ENCODE measurements at places on chromosomes 4 and X. TPM values are rescaled to one million over a fixed set of nuclear protein-coding genes. Genes with fewer than 3 reads are reported as not detected.
A peak's percentile ranks its signal among the peaks of the same experiment; 100 is the strongest.

GRCh38 chrX:138692591-138692990 is 18.9 kb downstream of the FGF13 start:
- DNase-seq: no peak

DNA sequence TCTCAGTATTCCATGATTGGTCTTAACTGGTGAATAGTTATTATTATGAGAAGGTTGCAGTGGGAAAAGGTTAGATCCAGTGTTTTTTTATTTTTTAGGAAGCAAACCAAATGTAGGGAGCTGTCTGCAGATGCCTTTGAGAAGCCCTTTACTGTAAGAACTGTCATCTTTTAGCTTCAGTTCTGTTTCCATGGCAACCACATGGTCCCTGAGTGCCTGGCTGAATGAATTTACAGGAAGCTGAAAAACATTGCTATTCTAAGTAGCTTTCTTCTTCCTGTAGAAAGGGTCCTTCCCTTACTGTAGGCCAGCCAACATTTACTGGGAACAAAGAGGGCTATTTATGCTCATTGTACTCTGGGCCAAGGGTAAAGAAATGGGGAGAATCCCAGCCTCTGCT is 103.3 kb downstream of the DCLK2 start:
- no peak for DNase-seq

DNA sequence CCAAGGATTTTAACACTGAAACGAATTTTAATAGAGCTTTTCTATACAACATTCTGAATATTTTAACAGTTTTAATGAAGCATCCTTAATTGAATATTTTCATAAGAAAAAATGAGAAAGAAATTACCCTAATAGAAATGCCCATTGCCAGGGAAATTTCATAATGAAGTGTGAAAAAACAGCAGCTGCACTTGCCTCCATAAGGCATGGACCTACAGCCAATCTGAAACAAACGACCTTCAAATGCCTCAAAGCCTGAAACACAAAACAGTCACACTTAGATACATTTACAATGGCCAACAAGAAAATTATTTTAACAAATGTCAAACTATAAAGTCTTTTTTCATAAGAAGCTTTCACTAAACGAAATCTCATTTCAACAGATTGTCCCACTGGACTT is 74.4 kb downstream of the SLC9B1 start:
- DNase-seq: no peak

The LRCH2 gene
- total RNA-seq: 5.1 TPM

The ZCCHC13 gene
- total RNA-seq: not detected

GRCh38 chr4:39394706-39395105 is 12.0 kb upstream of the KLB start:
- no peak for DNase-seq

The SLC34A2 gene
- 3.3 TPM for total RNA-seq

The TMEM47 gene
- total RNA-seq: 5.3 TPM

The LRAT gene
- 1.1 TPM for total RNA-seq

The GAGE12E gene
- not detected for total RNA-seq

- no peak for DNase-seq
These were observed 13.0 kb downstream of the KLF3 start for GRCh38 chr4:38676986-38677385.

The CTAG2 gene
- not detected for total RNA-seq

The FOXP3 gene
- total RNA-seq: 0.71 TPM

DNA sequence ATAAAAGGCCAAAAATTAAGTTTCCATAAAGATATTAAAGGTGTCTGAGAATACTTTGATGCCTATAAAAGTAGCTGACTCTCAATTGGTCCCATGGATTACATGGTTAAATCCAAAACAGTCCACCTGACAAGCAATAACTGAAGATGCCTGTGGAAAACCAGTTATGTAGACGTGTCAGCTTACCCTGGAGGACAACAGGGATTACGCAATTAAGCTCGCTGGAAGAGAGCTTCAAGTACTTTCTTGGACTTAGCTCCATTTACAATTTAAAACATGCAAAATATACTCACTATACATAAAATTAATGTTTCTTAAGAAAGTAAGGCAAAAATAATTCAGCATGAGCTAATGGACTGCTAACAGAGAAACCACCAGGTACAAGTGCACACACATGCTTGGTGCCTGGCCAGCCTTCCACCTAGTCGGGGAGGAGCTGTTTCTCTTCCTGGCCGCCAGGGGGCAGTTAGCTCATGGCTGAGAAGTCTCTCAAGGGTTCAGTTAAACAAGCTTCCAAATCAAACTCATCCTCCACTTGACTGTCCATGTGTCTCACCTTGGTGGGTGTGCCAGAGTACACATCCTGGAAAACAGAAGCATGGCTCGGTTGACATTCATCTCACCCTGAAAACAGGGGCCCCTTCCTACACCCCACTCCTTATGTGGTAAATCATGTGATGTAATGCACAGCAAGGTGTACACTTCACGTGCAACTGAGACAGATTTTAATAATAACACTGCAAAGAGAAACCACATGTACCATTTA is 9.2 kb upstream of the FAM53A start:
- DNase-seq: no peak

GRCh38 chr4:184329235-184329634 is 111.6 kb upstream of the ENPP6 start:
- DNase-seq: no peak

GRCh38 chrX:50618788-50619558 is 148.3 kb upstream of the DGKK start:
- DNase-seq: no peak

DNA sequence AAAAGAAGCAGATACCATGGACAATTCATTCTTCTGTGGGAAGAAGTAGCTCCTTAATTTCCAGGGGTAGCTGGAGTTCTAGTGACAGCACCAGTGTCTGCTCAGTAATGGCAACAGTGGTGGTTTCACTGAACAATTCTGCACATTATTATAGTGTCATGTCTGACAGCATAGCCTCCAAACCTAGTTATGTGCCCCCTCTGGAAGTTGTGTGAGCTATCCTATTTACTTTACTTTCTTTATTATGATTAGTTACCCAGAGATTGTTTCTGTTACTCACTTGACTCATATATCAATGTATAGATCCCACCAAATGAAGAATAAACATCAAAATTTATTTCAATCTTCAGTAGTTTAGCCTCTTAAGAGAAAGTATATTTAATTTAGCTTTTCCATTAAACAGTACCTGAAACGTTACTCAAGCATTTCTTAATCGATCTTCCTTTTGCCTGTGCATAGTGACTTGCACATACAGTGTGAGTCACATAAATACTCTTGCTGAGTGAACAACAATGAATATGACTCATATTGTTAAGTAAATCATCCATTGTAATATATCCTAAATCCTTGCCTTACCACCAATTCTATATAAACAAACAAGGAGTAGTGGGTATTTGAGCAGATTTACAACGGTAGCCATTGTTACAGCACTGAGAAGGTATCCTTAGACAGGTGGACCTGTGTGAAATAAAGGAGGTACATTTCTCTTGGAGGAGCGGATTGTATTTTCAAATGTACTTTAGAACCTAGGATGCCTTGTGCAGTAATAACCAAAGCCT is 534.7 kb downstream of the ANKRD50 start:
- peak; percentile 43 for DNase-seq

The GABRE gene
- 0.21 TPM for total RNA-seq

The ZNF157 gene
- 0.63 TPM for total RNA-seq

The CFI gene
- 4.2 TPM for total RNA-seq

GRCh38 chrX:57285001-57285400 is 1.5 kb upstream of the FAAH2 start:
- DNase-seq: no peak

DNA sequence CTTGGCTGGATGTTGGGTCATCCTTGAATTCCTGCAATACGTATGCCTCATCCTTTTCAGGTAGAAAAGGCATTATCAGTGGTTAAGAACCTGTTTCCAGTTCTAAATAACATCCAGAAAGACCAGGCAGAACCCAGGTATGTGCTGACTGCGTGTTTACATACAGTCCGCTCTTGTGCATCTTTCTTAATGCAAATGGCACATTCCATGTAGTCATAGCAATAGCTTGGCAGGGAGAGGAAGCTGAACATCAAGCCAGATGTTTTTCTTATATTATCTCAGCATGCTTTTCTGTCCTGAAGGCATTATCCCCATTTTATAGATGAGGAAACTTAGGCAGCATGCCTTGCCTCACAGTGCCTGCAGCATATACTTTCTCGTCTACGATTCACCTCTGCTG is 2.1 kb downstream of the DCLK2 start:
- no peak for DNase-seq

DNA sequence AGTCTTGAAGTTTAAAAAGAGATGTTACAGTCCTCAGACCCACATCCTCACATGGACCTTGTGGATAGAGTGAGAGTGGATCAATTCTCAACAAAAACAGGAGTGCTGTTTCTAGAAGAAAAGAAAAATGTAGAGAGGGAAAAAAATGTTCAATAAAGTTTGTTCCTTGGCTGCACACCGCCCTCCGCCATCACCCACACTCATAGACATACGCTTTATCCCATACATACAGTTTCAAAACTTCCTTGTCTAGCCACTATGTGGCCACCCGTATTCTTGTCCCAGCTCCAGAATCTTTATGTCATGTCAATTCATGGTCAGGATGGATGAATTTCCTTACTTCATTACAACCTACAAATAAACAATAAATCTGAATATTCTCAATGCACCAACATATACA is 23.5 kb upstream of the ELF2 start:
- DNase-seq: no peak

DNA sequence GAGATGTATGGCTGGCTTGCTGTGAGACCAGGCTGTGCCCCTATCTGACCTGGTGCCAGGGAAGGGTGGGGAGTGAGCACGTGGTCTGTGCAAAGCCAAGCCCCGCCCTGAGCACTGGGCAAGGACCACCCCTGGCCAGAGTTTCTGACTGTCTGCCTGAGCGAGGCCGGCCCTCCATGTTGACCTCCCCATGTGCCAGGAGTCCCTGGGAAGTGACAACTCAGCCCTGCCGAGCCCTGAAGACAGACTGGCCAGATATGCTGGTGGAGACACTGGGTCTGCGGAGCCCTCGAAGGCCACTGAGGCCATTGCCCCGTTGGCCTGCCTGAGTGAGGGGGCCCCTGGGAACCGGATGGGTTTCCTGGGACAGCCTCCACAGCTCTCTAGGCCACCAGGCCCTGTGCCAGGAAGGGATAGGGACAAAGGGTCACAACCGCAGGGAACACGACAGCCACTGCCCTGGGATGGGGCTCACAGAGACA is 7.1 kb upstream of the BGN start:
- no peak for DNase-seq

GRCh38 chr4:173703021-173703420 is 173.0 kb upstream of the HAND2 start:
- no peak for DNase-seq

- no peak for DNase-seq
These were observed 1980.7 kb downstream of the PCDH7 start for GRCh38 chr4:32700838-32701237.

DNA sequence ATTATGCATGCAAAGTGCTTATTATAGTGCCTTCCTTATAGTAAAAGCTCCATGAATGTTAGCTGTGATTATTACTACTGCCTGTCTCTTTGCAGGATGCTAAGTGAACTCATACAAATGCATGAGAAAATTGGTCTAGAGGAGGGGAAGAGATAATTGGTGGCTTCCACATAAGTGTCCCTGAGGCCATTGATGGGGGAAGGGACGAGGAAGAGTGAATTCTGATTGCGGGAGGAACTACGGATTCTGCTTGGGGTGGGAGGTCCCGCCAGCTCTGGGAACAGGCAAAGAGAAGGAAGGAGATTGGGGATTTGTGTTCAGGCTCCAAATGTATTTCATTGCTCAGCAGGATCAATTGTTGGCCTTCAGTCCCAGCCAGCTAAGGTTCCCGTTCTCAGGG is 11.6 kb upstream of the ARHGAP36 start:
- no peak for DNase-seq

- no peak for DNase-seq
These were observed 971.6 kb upstream of the INTU start for GRCh38 chr4:126661194-126661593.

The SPANXB1 gene
- not detected for total RNA-seq

- DNase-seq: no peak
These were observed 56.6 kb downstream of the LINC00632 start for GRCh38 chrX:140766024-140766611.

GRCh38 chr4:10983268-10983667 is 298.7 kb upstream of the CLNK start:
- no peak for DNase-seq

GRCh38 chr4:169200361-169201030 is 70.3 kb downstream of the SH3RF1 start:
- no peak for DNase-seq

- no peak for DNase-seq
These were observed 34.1 kb upstream of the HHIP start for GRCh38 chr4:144611850-144612249.

DNA sequence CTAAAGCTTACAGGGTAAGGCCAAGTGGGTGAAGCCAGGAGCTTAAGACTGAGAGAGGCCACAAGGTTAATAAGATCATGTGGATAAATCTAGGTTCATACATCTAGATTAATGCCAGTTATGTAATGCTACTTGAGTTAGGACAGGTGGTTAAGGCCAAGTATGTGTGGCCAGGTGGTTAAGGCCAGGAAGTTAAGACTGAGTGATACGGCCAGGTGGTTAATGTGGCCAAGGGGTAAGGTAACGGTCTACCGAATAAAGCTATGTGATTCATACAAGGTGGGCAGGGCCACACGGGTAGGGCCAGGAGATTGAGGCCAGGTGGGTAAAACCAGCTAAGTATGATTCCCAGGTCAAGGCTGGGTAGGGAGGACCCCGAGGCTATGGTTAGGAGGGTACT is 223.0 kb downstream of the TACR3 start:
- DNase-seq: peak; percentile 2

The RPL39 gene
- 7,088 TPM for total RNA-seq

- no peak for DNase-seq
These were observed 2371.8 kb downstream of the PCDH7 start for GRCh38 chr4:33091961-33092360.

The RENBP gene
- total RNA-seq: 38.7 TPM

DNA sequence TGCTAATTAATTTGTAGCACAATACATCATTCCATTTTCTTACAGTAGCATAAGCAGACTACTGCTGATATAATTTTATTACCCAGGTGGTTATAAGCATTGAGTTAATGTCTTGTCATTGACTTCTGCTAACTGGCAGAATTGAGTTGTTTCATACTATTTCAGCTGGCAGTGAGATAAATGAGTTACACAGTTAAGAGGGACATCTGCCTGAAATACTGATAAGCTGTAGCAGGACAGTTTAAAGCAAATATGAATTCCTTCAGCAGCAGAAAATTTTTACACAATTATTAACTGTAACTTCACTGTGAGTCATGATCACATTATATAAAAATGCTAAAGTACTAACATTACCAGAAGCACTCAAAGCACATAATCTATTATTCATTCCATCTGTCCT is 326.8 kb downstream of the INPP4B start:
- no peak for DNase-seq

GRCh38 chr4:159101988-159102621 is 774 bp upstream of the RAPGEF2 start:
- DNase-seq: no peak

The PLAC8 gene
- total RNA-seq: 0.21 TPM
